ENCODE measurements at places on chromosomes 12 and 14.

- DNase-seq, result no peak
These were observed 18.1 kb downstream of the SSH1 start for GRCh38 chr12:108839018-108839889.

DNA sequence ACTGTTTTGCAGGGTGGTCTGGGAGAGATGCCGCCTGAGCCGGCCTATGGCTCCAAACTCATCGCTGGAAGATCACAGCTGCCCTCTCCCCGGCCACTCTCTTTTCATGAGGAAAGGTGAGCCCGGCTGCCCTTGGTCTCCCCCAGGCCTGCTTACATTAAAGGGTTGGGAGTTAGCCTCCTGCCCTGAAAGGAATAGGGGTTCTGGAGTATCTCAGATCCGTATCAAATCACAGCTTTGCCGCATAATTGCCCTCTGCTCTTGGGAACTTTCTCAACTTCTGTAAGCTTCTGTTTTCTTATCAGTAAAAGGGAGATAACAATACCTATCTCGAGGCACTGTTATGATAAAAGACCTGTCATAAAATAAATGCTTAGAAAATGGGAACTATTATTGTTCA is 17.6 kb downstream of the PHLDA1 start:
- DNase-seq, result no peak

- DNase-seq, result no peak
These were observed 26.5 kb downstream of the NOC4L start for GRCh38 chr12:132170637-132171292.

- DNase-seq, result no peak
These were observed 34.4 kb downstream of the DIO2 start for GRCh38 chr14:80176893-80177292.

GRCh38 chr12:44286821-44287505 is 451.1 kb downstream of the TMEM117 start:
- no peak for DNase-seq

GRCh38 chr14:62943202-62943601 is 102.1 kb downstream of the KCNH5 start:
- no peak for DNase-seq

DNA sequence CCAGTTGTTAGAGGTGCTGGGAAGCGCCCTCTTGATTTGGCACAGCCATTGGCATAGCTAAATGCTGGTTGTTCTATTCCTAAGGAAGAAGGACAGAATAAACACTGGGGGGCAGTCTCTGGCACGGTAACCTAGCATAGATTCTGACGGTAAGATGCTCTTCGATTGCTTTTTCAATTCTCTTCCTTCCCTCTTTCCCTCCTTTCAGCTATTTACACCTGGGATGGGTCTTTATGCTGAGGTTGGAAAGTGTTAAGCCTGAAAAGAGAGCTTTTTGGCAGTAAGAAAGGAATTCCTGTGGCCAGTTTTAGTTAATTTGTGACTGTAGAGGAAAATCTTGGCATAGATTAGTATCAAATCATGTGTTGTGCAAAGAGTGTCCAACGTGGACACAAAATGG is 162.8 kb downstream of the SNAPC1 start:
- peak; percentile 33 for DNase-seq

GRCh38 chr14:81474148-81474492 is 59.5 kb downstream of the SEL1L start:
- DNase-seq, result no peak

GRCh38 chr14:29462321-29462720 is 465.3 kb downstream of the PRKD1 start:
- no peak for DNase-seq

GRCh38 chr14:50237427-50237826 is 6.0 kb upstream of the SOS2 start:
- DNase-seq, result no peak

- no peak for DNase-seq
These were observed 11.0 kb upstream of the CACNA2D4 start for GRCh38 chr12:1929241-1929984.

DNA sequence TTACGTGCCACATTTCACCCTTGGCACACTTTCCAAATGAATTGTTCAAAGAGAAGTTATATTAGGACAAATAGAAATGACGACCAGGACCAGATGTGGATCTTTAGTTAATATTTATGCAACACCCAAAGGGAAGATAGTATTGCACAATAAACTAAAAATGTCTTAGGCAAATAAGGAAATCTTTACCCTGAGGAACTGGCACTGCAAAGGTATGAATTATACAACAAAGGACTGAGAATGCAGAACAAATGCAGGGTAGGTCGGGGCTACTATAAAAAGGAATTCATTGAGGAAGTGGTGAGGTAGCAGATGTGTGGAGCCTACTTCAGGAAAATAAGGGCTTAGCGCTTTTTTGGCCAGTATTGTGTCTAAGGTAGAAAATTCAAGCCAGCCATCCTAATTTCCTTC is 3.9 kb upstream of the TMTC2 start:
- no peak for DNase-seq

GRCh38 chr12:31471823-31472222 is 119.1 kb downstream of the DENND5B start:
- no peak for DNase-seq
